ENCODE measurements at places on chromosomes 4 and X.
A peak's percentile ranks its signal among the peaks of the same experiment; 100 is the strongest.

DNA sequence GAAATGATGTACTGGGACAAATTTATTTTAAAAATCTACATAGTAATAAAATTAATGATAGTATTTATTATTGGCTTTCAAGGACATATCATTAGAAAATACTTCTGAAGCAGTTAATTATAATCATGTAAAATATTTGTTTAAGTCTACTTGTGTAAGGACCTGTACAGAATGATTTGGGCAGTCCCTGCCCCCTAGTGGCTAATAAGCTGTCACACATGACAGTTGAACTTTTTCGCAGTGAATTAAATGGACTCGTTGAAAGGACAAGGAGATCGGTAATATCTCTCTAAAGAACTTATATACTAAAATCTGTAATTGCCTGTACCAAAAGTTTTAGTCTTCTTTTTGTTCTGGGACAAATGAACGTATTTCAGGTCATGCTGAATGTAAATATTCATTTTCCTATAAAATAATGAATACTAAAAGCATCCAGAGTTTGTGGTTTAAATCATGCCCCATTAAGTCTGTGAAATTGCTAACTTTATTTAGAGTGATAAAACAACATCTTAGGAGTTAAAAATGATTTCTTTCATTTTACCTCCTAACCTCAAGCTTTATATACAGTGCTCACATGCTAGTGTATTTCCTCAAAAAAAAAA, 13.6 kb downstream of the EXOC1 start:
- no peak for DNase-seq

DNA sequence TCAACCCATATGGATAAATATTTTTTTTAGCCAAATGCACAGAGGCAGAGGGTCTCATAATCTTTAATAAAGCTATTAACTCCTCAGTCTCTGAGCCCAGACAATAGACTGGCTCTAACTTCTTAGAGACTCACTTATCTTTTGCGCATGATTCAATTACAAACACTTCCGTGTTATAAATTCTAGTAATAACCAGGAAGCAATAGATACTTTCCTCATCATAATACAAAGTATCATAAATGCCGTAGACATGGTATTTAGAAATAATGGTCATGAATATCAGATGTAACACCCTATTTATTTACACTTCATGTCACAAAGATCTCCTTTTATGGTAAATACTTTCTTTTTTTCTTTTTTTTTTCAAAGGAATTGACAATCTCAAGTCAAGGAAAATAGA, 4.4 kb upstream of the GIMD1 start:
- no peak for DNase-seq

GRCh38 chrX:16188687-16189086, 21.4 kb downstream of the MAGEB17 start:
- DNase-seq, result no peak

DNA sequence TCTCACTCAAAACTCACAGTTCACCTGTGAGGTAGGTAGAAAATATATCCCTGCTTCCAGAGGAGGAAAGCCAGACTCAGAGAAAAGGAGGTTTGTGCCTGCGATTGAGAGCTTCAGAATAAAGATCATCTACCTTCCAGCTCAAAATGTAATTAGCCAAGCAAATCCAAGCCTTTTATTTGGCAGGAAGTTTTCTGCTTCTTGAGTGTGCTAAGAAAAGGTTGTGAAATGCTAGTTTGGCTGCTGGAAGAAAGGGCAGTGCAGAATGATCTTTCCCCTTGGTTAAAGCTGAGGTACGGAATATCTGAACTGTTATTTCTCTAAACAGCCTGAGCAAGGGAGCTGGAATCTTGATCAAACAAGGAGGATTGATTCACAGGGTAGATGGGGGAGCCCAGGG, 59.7 kb upstream of the VCX3B start:
- no peak for DNase-seq

DNA sequence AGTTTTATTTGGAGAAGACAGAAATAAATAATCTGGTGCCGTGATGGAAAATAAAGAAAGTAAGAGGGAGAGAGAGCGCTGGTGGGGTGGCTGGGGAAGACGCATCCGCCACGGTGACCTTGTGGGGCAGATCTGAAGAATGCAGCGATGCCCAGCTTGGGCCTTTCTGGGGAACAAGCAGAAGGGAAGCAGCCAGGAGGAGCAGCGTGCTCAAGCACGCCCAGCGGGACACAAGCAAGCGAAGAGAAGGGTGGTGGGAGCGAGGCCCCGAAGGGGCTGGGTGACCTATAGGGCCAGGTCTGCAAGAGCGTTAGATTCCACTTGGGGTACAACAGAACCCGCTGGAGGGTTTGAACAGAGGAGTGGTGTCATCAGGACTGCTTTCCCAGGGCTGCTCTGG, 12.4 kb downstream of the ENPP6 start:
- DNase-seq, result no peak

DNA sequence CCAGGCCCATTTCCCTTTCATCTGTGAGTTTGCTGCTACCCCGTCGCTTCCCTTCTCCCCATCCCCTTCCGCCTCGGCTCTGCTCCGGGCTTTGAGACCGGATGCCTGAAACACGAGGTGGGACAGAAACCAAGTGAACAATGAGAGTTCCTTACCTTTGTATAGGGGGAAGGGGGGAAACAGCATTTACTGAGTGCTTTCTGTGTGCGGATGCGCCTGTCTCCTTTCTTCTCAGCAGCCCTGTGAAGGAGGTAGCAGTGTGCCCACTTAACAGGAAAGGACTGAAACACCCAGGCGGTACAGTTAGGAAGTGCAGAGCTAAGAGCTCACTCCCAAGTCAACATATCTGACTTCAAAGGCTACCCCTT, 43.2 kb upstream of the TMSB15B start:
- peak; percentile 2 for DNase-seq

DNA sequence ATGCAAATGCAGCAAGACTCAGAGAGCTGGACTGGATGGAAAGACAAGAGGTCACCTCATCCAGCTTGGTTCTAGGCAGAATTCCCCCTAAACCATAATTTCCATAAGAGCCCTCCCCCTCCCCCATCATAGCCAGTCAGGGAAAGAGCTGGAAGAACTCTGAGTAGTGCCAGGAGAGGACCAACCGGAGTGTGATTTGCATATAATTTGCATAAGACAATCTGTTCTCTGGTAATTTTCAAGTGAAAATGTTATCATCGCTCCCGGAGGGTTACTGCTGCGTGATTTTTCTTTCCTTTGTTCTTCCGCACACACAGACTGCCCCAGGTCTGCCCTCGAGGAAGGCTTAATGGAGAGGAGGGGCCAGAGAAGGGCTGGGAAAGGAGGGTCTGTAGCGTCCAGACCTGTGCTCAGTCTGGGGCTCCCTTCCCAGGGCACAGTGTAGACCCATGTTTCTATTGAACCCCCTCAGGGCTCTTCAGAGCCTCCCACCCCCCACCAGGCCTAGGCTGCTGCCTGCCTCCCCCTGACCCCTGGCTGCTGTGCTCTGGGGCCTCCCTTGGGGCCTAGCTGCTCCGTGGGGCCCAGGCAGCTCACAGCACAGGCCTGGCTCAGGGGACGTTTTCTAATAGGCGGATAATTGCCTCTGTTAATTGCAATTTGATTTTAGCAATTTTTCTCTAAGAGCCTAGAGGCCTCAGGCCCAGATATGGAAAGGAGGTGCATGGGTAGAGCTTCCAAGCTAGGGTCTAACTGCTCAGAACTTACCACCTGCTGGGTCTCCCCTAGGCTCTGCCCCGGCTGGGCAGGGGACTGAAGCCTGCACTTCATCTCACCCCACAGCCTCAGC, 90.4 kb upstream of the PJA1 start:
- DNase-seq, result no peak

DNA sequence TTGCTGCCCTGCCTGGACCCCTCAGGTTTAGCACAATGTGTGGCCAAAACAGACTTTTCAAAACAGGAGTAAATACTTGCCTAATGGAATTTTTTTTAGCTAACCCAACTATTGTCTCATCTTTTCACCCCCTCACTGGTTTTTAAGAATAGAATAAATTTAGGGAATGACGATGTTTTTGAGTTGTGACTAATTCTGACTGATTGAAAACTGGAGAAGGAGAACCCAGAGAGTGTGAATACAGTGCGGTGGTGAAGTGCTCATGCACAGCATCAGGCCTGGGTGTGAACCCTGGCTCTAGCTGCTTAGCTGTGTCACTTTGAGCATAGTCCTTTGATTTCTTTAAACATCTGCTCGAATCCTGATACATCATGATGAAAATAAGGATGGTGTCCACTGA, 10.5 kb downstream of the ANTXR2 start:
- DNase-seq, result no peak

DNA sequence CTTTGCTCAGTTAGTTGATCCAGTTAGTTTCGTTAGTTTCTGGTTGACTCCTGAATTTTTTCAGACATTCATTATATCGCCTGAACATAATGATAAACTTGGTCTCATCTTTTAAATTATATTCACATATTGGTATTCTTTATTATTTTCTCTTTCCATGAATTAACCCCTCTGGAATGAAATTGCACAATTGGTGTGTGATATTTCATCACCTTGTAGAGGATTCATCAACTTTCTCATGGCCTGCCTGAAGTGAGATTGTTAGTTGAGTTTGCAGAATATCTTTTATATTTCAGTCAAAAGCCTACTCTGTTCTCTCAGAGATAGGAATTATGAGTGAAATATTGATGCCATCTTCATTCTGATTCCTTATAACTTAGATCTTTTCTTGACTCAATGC, 1160.6 kb upstream of the AGA start:
- DNase-seq, result no peak

DNA sequence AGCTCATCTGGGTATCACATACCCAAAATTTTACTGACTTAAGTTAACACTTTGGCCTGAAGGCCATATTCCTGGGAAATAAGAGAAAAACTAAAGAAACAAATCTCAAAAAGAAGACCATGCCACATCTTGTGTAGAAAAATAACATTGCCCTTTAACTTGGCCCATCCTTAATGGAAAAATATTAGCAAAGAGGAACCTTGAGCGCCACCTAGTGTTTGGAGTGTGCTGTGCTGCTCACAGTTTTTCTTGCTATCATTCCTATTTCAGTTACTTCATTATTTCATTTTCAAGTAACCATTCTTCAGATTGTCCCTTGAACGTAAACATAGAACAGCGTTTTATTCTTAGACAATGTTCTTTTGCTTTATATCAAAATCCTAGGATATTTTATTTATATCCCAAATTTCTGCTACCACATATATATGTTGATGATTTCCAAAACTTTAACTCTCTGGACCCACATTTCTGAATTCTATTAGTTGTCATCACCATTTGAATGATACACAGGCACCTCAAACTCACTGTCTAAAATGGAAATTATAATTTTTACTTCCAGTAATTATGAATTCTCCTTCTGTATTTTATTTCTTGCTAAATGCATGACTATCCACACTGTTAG, 999.0 kb upstream of the ADGRL3 start:
- no peak for DNase-seq

GRCh38 chr4:119559044-119559647, 69.5 kb downstream of the PDE5A start:
- DNase-seq, result peak; percentile 13

DNA sequence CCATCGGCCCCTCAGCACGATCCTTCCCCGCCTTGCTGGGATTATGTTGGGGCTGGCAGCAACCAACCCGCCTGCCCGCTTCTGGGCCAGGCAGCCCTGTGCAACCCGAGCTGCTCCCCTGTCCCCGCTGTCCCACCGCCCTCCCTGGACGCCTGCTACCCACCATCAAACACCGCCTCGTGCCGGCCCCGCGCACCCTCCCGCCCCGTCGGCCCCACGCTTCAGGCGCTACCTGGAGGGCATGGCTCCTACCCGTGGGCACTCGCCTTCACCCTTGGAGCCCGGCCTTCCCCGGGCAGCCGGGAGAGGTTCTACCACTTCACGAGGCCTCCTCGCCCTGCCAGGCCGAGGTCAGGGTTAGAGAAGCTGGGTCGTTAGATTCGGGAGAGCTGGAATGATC, 37.0 kb downstream of the TKTL1 start:
- no peak for DNase-seq

DNA sequence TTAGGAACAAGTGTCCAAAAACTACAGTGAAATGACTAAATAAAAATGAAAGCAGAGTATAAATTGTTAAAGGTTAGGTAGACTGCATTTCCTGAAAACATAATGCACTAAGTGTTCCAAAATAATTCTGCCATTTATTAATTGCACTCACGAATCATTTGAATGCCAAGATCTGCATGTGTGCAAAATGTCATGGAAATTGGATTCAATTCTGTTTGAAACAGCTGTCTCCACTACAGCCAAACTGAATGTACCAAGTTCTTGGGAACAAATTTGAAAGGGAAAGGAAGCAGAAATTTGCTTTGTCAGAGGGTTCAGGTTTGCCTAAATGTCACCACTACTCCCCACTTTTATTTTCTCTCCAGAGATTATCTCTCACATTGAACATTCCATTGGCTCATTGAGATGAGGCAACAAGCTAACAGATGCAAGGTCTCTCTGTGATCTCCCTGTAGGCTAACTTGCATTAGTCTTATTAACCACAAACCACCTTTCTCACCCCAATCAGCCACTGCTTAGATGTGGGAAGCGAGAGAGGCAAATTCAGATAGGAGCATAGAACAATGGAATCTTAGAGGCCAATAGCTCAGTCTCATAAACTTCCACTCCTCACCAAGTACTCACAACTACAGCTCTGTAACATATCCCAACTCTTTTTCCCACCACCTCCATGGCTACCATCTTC, 226.6 kb downstream of the KDR start:
- DNase-seq, result no peak

GRCh38 chrX:3763111-3763510, 49.7 kb upstream of the PRKX start:
- no peak for DNase-seq

DNA sequence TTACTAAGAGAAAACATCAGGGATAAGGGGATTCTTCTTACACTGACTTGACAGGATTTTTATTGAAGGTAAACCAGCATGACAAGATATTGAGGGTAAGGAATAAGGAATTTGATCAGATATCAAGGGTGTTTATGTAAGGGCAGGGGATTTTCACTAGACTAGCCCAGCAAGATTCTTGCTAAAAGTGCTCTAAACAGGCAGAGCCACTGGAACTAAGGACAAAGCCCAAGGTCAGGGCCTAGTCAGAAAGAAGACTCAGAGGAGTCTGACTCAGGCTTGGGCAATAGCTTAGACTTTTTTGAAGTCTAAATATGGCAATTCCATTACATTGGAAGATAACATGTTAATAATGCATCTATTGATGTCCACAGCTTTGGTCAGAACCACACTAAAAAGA, 6.5 kb upstream of the GLRA3 start:
- no peak for DNase-seq

DNA sequence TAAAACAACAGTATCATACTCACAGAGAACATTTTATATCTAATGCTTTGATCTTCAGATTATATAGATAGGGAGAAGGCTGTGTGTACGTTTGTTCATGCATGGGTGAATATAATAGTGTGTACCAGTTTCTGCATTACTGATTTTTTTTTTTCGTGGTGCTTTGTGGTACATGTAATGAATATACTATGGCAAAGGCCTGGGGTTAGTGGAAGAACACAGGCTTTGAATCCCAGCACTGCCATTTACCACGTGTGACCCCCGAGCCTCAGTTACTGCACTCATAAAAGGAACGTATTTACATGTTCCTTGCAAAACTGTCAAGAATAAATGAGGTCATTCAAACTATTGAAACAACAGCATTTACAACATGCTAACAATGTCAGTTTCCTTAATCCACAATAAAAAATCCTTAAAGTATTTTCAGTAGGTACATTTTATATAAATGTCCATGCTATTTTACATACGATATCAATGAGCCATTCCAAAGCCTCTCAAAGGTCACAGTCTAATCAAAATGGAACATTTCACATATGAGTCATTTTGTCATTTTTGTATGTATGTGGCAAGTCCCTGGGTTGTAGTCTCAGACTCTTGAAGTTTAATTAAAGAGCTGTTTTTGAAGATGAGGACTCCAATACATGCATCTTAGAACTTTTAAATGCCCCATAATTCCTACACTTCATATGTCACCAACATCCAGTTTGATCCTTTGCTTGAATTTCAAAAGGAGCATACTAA, 242.8 kb downstream of the PPP3CA start:
- DNase-seq, result no peak

Measured in GM04503 (cell line).